ENCODE measurements at places on chromosomes 2 and 18.

- no peak for DNase-seq
These were observed 143.5 kb downstream of the KLHL14 start for GRCh38 chr18:32629292-32629691.

- DNase-seq: no peak
These were observed 53.4 kb downstream of the CDH2 start for GRCh38 chr18:28123401-28124030.

DNA sequence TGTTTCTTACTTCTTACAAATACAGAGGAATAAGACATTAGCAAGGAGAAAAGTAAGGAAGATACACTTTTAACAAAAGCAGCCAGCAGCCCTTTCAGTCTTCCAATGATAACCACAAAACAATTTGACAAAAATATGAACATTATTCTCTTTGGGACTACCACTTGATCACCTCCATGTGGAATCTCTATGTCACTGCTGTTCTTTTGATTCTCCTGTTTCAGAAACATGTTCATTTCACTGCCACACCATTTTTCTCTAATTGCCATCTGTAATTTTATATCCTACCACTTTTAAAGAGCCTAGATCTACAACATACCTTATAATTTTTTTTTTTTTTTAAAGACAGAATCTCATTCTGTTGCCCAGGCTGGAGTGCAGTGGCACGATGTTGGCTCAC lies 10.9 kb downstream of the INO80D start:
- no peak for DNase-seq

DNA sequence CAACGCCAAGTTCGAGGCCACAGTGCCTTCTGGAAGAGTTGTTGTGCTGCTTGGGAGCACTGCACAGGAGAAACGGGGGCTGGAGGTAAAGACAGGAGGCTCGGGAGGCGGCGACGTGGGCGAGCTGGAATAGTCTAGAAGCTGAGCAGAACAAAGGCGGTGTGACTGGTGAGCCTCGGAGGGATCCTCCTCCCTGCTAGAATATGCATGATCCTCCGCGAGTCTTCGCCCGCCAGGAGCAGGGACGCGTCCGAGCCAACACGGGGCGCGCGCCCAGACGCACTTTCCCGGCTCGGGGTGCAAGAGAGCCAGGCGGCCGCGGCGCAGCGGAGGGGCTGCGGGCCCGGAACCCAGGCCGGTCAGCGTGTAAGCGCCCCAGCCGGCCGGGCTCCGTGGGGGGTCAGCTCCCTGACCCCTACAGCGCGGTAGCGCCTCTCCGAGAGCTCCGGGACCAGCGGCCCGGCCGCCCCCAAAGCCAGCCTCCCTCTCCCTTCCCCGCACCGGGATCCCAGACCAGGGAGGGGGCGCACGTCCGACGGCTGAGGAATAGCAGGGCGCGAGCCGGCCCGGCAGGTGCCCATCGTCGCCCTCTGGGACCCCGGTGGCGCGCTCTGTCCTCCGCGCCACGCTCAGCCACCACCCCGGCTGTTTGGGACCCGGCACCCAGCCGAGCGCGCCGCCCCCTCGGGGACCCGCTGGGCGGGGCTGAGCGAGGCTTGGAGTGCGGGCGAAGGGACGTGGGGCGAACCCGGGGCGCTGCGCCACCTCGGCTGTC lies 62.5 kb downstream of the GNAL start:
- DNase-seq: no peak

DNA sequence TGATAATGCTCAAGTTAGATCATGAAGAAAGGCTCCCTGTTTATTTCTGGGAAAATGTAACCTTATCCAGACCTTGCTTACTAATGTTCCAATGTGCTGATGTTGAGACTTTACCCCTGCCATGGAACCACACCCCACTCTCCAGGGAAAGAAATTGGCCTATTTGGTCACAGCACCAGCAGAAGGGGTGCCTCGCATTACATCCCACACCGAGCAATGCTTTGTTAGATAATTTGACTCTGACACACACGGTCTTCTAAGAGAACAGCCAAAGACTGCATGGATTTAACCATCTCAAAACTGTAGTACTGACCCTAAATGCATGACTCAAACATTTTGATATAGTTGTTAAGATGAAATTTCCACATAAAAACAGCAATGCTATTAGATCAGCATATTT lies 152.1 kb upstream of the CCDC150 start:
- no peak for DNase-seq

All from stimulated activated CD8-positive, alpha-beta memory T cell treated with anti-CD3 and anti-CD28 coated beads, Interleukin-4, amount 100 ng/mL, for 4 hours (primary cell).